ENCODE measurements at places on chromosomes 13 and 19.

- DNase-seq: no peak
These were observed 441 bp downstream of the GJB2 start for GRCh38 chr13:20192158-20192835.

- no peak for DNase-seq
These were observed 10.6 kb downstream of the EIF3K start for GRCh38 chr19:38629568-38629967.

DNA sequence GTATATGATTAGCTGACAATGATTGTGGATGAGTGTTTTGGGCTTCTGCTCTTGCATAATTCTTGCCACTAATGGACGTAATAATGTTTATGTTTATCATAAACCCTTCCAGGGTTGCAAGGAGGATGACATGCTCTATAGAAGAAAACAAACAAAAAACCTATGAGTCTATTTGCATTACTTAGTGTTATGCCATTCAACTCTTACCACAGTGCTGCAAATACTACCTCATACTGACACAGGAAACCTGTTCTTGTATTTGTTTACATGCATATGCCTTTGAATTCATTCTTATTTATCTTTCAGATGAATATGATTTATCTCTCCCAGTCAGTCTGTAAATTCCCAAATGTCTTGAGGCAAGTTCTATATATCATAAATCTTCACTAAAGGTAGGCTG lies 39.6 kb upstream of the FREM2 start:
- no peak for DNase-seq

GRCh38 chr13:34465423-34465922 lies 476.6 kb upstream of the NBEA start:
- DNase-seq: no peak

- no peak for DNase-seq
These were observed 262.3 kb downstream of the POU4F1 start for GRCh38 chr13:78341032-78341431.

- DNase-seq: no peak
These were observed 12.5 kb downstream of the MEIS3 start for GRCh38 chr19:47406711-47407416.

GRCh38 chr13:35164324-35164932 lies 222.4 kb downstream of the NBEA start:
- DNase-seq: peak; percentile 17

- no peak for DNase-seq
These were observed 85.3 kb upstream of the MYCBP2 start for GRCh38 chr13:77412116-77412635.

GRCh38 chr13:50589651-50590054 lies 253.8 kb downstream of the DLEU7 start:
- DNase-seq: no peak

DNA sequence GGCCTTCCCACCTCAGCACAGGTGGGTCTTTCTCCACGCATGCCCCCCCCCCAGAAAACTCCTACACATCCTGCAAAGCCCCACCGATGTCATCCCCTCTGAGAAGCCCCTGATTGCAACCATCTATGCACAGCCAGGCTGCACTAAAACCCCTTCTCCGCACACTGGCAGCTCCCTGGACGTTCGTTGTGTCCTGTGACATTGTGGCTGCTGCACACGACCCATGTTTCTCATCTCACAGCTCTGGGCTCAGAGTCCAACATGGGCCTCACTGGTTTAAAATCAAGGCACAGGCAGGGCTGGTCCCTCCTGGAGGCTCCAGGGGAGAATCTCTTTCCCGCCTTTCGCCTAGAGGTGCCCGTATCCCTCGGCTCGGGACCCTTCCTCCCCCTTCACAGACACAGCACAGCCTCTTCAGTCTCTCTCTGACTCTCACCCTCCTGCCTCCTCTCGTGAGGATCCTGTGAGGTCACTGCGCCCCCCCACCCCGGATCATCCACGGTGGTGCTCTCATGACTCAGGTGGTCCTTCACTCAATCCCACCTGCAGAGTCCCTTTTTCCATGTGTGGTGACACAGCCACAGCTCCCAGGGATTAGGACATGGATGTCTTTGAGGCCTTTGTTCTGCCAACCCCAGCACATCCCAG lies 71.2 kb downstream of the GADD45B start:
- no peak for DNase-seq

DNA sequence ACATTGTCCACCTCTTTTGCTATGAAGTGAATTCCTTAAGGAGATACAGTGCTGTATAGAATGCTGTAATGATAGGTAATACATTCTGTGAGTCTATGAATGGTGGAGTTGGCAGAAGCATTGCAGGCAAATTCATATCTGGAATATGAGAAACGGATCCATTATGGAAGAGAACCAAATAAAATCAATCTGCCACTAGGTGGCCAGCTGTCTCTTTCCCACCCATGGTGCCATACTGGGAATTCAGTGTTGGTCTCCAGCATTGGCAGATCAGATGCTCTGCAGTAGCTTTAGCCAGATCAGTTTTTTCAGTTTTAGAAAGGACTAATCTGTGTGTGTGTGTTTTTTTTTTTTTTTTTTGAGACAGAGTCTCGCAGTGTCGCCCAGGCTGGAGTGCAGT lies 27.6 kb downstream of the DNAJC3 start:
- DNase-seq: no peak

GRCh38 chr13:32175307-32175706 lies 139.9 kb downstream of the ZAR1L start:
- no peak for DNase-seq

- no peak for DNase-seq
These were observed 155.3 kb upstream of the ZNF507 start for GRCh38 chr19:32189956-32190706.

DNA sequence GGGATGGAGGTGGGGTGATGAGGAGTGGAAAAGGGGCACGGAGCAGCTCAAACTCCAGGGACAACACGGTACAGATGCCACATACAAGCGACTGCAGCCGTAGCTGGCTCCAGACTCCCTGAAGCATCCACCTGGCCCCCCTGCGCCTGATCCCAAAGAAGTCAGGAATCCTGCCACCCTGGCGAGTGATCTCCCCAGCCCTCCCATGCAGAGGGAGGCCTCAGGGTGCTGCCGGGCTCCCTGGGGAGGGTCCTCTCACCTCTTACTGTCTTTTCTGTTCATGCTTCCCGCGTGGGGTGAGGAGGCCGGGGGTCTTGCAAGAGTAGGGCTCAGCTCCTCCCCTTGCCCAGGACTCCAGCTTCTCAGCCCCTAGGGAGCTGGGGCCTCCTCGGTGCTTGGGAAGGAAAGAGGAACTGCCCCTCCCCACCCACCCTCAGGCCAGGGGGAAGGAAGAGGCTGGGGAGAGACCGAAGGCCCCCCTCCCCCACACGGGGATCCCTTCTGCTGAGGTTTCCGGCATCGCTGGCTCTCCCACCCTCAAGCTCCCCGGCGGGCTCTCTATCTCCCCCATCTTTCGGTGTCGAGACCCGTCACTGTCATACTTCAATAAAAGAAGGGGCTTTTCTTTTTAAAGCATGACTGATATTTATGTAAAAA lies at the start of gene RASGRP4:
RASGRP4 (minus strand) TSS at position 410 of the 657 bp plus-strand sequence; CDS start at position 282, 128 bp downstream.
- peak; percentile 11 for DNase-seq

DNA sequence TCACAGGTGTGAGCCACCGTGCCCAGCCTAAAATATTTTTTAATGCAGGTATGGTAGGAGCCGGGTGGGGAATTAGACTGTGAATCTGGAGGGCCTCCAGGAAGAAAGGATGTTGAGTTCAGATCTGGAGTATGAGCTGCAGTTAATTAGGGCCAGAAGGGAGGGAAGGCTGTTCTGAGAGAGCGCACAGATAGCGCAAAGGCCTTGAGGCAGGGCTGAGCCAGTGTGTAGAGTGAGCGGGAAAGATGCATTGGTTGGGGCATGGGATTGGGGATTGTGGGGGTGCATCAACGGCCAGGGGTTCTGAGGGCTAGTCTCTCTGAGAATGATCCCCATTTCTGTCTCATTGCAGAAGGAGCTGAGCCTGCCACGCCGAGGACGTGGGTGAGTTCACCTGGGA lies 9.7 kb downstream of the MAST3 start:
- DNase-seq: no peak

GRCh38 chr19:17281391-17282304 lies at the start of gene ANKLE1:
Gene ANKLE1 (plus strand): TSS chr19:17281901. CDS start chr19:17281921, 20 bp downstream.
- DNase-seq: no peak

DNA sequence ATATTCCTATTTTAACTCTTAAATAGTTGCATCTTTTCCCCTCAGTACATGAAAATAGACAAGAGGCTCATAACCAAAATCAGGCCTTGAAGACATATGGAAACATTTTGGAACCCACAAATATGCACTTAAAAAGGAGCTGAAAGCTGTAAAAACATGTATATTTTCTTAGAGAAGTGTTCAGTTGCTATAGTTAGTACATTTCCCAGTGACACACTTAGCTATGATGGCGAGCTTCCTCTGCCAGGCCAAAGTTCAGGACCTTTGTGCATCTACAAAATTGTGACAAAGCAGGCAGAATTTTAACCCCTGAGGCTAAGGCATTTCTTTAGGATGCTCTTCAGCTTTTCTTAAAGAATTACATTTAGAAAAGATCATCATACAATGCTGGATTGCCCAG lies 54.5 kb downstream of the RCBTB2 start:
- DNase-seq: no peak
